ENCODE measurements at places on chromosomes 6 and 20.

DNA sequence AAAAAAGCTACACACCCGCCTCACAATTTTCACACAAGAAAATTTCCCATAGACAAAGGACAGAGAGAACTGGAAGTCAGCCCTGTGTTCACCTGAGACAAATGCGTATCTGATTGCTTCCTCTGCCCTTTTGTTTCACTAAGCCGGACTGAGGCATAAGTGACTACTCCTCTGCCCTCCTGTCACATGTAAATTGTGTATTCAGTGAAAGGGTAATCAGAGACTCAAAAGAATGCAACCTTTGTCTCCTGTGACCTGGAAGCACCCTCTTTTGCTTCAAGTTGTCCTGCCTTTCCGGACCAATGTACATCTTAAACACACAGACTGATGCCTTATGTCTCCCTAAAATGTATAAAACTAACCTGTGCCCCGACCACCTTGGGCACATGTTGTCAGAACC, 483.8 kb upstream of the EYS start:
- no peak for DNase-seq

DNA sequence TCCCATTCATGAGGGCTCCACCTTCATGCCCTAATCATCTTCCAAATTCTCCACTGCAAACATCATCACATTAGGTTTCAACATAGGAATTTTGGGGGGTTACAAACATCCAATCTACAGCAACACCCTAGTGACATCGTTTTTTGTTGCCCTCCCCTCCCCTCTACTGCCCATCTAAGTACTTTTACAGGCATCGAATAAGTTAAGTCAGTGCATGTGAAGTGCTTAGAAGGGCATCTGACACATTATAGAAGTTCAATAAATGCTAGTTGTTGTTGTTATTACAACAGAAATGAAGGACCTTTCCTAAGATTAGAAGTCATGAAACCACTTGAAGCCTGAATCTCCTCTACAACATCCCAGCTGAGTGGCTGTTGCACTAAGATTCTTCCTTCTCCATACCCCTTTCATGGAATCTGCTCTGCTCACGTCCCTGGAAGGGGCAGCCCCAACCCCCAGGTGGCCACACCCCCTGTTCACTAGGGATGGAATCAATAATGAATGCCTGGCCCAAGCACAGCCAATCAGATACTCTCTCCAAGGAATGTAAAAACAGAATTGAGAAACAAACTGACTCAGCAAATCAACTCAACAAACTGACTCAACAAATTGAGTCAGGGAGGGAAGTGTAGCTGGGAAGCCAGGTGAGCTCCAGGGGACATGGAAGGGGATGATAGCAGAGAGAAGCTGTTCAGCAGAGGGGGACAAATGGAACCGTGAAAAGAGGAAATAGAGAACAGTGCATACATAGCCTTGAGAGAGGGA, 3.9 kb upstream of the LRP11 start:
- peak; percentile 57 for DNase-seq

DNA sequence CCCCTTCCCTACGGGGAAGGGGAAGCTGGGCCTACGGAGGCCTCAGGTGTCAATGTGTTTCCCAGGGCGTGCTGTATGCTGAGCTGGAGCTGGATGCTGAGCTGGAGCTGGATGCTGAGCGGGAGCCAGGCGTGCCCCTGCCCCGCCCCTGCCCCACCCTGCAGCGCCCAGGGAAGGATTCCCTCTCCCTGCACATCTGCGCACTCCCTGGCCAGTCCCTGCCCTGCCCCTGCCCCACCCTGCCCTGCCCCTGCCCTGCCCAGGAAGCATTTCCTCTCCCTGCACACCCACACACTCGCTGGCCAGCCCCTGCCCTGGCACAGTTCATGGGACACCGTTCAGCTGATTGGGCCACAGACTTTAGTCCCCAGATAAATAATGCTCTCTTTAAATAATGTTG, 196.8 kb downstream of the SMOC2 start:
- DNase-seq: no peak

DNA sequence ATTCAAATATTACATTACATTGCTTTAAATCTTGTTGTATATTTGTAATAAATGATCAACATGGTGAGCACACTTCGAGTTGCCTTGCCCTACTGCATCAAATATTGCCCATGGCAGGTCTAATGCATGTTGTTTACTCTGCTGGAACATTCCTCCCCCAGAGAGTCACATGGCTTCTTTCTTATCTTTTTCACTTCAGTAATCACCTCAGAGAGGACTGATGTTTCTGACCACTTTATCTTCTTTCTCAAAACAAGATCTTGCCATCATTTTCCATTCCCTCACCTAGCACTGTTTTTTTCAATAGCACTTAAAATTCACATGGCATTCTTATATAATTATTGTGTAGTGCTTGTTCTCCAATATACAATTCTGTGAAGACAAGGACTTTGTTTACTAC, 243.5 kb upstream of the THEMIS start:
- DNase-seq: no peak

- DNase-seq: no peak
Observed at GRCh38 chr20:20761301-20761700, 48.9 kb upstream of the RALGAPA2 start.

DNA sequence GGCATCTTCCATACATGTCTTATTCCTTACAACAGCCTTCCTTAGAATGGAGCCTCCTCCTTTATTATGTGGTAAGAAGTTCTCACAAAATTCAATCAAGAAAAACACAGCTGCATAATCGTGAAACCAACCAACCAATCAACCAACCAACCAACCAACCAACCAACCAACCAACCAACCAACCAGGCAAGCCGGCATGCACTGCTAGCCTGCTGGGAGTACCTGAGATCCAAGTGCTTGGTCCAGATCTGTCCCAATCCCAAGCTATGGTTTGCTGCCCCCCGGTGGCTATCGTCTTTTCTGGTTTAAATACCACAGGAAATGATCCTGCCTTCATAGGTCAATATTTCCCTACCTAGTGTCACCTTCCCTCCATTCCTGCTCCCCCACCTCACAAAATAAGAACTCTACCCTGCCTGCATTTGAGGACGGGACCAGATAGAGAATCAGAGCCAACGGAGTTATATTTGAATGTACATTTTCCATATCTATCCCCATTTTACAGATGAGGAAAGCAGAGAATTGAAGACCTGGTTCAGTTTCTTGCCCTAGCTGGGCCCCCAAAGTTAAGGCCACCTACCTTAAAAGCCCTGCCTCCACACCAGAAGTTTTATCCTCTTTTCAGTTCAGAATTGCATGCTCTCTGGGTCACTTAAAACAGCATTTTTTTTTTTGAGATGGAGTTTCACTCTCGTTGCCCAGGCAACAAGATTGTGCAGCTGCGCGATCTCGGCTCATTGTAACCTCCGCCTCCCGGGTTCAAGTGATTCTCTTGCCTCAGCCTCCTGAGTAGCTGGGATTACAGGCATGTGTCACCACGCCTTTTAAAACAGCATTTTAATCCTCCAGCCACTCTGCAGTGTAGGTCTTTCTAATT, 27.1 kb downstream of the RAB44 start:
- peak; percentile 70 for DNase-seq

GRCh38 chr6:90544741-90545140, 42.1 kb downstream of the MAP3K7 start:
- no peak for DNase-seq

Measured in fibroblast of mammary gland (primary cell).